IPS-NIHi11 (cell line): ENCODE measurements at places on chromosomes 5 and 9.
A peak's percentile ranks its signal among the peaks of the same experiment; 100 is the strongest.

DNA sequence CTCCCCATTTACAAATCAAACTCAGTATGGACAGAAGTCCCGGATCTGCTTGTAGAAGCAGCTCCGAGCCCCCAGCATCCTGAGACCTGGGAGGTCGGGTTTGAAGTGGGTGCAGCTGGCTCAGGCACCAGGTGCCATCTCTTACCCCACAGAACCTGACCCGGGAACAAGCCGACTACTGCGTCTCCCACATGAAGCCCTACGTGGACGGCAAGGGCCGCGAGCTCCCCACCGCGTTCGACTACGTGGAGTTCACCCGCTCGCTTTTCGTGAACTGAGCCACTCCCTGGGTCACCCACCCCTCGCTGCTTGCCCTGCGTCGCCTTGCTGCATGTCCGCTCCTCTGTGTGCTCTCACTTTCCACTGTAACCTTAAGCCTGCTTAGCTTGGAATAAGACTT is 23.6 kb downstream of the DYNC2I2 start:
- no peak for DNase-seq

DNA sequence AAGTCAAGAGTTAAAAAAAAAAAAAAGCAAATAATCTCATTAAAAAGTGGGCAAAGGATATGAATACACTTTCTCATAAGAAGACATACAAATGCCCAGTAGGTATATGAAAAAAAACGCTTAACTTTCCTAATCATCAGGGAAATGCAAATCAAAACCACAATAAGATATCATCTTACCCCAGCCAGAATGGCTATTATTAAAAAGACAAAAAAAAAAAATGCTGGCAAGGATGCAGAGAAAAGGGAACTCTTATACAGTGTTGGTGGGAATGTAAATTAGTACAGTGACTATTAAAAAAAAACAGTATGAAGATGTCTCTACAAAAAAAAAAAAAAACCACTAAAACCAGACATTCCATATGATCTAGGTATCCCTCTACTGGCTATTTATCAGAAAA is 79.4 kb downstream of the LPAR1 start:
- DNase-seq = no peak

DNA sequence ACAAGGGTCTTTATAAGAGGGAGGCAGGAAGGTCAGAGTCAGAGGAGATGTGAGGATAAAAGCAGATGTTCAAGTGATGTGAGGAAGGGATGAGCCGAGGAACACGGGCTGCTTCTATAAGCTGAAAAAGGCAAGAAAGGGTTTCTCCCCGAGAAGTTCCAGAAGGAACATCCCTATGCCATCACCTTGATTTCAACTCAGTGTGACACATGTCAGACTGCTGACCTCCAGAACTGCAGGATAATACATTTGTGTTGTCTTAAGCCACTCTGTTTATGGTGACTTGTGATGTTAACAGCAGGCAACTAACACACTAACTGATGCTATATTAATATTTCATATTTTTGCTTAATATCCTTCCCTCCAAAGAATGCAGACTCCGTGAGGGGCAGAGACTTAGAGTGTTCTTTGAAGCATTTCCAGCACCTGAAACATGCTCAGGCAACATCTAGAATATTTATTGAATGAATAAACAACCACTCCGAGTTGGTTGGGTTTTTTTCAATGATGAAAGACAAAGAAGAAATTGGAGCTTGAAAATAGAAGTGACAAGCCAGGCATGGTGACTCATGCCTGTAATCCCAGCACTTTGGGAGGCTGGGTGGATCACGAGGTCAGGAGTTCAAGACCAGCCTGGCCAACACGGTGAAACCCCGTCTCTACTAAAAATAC is 77.6 kb upstream of the ADRA1B start:
- no peak for DNase-seq

DNA sequence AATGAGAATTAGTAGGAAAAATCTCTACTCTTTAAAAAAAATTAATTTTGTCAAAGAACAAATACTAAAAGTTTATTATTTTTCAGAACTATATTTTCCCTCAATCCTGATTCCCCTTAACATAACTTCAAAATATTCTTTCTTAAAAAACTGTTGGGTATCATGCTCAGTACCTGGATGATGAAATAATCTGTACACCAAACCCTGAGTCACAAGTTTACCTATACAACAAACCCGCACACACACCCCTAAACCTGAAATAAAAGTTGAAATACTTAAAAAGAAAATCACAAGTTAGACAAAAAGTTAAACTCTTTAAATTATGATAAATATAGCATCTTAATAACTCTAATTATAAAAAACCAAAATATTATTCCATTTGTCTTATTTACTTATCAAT is 812.3 kb downstream of the MAT2B start:
- DNase-seq = no peak

GRCh38 chr5:89711526-89711925 is 698.0 kb downstream of the CETN3 start:
- DNase-seq = no peak

GRCh38 chr5:139394123-139394653 is 716 bp downstream of the PROB1 start:
- DNase-seq = peak; percentile 76

DNA sequence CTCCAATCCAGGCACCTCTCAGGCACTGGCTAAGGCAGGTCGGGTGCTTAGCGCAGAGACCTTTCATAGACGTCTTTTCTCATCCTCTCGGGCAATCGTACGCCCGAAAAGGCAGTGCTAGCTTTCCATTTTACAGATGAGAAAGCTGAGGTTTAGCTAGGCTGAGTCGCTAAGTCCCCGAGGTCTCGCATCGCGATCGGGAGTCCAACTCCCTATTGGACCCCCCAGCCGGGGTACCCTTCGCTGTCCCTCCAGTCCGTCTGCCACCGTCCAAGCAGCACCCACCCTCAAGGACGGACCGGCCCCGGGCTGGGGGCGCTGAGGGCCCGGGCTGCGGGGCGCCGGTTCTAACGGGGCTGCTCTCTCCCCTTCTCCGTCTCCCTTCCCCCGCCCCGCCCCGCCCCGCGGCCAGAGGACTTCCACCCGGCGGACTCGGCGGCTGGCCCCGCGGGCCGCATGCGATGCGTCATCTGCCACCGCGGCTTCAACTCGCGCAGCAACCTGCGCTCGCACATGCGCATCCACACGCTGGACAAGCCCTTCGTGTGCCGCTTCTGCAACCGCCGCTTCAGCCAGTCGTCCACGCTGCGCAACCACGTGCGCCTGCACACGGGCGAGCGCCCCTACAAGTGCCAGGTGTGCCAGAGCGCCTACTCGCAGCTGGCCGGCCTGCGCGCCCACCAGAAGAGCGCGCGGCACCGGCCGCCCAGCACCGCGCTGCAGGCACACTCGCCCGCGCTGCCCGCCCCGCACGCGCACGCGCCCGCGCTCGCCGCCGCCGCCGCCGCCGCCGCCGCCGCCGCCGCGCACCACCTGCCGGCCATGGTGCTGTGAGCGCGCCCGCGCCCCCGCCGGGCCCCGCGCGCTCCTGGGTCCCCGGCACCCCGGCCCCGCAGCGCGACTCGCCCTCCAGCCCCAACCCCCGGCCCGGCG is 12.5 kb upstream of the EXOSC2 start:
- peak; percentile 90 for DNase-seq

GRCh38 chr5:169778622-169779596 is 141.8 kb downstream of the DOCK2 start:
- DNase-seq = no peak

DNA sequence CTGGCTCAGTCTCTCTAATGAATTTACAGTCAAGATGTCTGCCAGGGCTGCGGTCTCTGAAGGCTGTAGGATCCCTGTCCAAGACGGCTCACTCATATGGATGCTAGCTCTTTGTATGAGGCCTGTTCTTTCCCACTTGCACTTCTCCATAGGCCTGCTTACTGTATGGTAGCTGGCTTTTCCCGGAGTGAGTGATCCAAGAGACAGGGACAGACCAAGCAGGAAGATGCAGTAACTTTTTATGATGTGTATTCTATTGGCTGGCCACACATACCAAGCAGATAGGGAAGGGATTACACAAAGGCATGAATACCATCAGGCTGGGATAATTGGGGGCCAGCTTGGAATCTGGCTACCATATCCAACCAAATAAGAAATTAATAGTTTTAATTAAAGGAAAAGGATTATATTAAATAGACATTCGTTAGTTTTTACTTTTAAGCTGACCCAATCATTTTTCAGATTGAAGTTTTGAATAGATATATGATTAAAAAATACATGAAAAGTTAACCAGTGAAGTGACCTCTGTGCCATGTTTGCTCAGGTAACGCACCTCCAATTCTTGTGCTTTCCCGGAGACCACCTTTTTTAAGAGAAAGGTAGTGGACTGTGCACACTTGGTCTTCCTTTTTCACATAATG is 20.6 kb downstream of the NSD1 start:
- no peak for DNase-seq

GRCh38 chr5:94690778-94691177 is 72.3 kb downstream of the SLF1 start:
- DNase-seq = no peak

GRCh38 chr9:6645355-6646292 is at the start of gene GLDC:
TSS of gene GLDC (minus strand) at chr9:6645729. CDS start at chr9:6645499, 230 bp downstream.
- DNase-seq = peak; percentile 97

DNA sequence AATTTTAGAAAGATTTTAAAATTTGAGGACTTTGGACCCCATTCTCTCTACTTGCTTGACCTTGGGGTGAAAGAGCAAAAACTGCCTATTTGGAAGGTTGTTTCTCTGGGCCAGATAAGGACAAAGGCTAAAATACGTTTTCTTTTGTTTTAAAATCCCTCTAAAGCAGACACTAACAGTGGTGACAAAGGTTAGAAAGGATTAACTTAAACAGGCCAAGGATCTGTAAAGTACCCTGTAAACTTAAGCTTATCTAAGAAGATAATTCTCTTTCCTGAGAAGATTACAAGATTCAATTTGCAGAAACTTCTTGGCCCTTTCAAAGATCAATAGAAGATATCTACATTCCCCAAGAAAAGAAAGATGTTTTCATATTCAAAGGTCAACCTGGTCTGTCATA is 12.1 kb downstream of the TRPM6 start:
- no peak for DNase-seq

GRCh38 chr9:127347831-127348776 is 48.9 kb upstream of the SLC2A8 start:
- no peak for DNase-seq
